ENCODE measurements at places on chromosomes 13 and 19.
A peak's percentile ranks its signal among the peaks of the same experiment; 100 is the strongest.

DNA sequence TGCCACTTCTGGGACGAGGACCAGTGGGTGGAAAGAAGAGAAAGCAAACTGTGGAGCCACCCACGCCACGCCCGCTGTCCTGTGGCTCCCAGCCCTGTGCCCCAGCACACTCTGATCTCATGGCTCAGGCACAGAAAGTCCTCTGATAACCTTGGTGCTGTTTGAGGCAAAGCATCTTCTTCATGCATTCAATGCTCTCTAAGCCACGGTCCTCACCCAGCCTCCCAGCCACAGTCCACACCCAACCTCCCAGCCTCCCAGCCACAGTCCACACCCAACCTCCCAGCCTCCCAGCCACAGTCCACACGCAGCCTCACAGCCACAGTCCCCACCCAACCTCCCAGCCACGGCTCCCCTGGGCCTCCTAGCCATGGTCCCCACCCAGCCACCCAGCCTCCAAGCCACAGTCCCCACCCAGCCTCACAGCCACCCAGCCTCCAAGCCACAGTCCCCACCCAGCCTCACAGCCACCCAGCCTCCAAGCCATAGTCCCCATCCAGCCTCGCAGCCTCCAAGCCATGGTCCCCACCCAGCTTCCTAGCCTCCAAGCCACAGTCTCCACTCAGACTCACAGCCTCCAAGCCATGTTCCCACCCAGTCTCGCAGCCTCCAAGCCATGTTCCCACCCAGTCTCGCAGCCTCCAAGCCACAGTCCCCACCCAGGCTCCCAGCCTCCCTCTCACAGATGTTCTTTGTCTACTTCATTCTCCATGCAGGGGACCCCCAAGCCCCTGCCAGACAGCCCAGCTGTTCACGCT, 74.9 kb downstream of the SOX1 start:
- DNase-seq, result no peak

- DNase-seq, result no peak
Observed at GRCh38 chr13:109813663-109814062, 27.3 kb upstream of the IRS2 start.

DNA sequence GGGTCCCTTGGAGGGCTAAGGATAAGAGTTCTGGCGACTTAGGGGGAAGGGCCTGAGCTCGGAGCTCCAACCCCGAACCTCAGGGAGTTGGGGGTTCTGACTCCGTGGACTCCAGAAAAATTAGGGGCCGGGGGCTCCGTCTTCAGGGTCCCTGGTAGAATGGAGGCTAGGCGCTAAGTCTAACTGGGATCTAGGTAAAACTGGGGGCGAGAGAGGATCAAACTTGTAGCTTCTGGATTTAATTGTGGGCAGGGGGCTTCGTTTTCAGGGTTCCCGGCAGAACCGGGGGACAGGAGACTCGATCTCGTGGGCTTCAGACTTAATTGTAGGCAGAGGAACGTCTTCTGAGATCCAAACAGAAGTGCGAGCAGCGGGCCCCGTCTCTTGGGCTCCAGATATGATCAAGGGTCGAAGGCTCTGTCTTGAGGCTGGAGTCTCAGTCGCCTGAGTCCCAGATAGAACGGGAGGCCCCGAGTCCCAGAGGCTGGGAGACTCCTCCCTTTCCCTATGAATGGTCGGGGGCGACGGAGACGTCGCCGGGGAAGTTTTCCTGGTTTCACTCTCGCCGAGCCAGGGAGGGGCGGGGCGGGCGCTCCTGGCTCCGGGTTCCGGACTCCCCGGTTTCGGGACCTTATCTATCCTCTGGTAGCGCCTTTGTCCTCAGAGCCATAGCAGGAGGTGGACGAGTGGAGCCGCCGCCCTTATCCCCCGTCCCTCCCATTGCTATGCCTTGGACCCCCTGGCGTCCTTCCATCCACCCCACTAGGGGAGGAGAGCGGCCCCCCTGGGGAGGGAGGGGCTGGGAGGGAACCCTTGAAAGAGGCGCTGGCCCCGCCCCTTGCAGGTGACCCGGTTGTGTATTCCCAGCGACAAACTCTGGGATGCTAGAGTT, 1.3 kb downstream of the NECTIN2 start:
- peak; percentile 76 for DNase-seq

- DNase-seq, result peak; percentile 42
Observed at GRCh38 chr13:44575741-44576350, at the start of gene TSC22D1. TSC22D1 (minus strand) TSS chr13:44576330; CDS start chr13:44576074, 256 bp downstream.

GRCh38 chr13:102328909-102329308, 72.9 kb downstream of the FGF14 start:
- no peak for DNase-seq

- DNase-seq, result no peak
Observed at GRCh38 chr13:105342281-105342820, 1193.1 kb downstream of the EFNB2 start.

GRCh38 chr19:7678971-7679751, 1.5 kb upstream of the TRAPPC5 start:
- no peak for DNase-seq
